SHP77 treated with DMSO at 0.1 percent for 48 hours (cell line): ENCODE measurements at places on chromosomes 5 and 9.

- no peak for DNase-seq
Measured at GRCh38 chr9:119802621-119803020, 433.4 kb upstream of the BRINP1 start.

GRCh38 chr9:137446851-137447471, 5.8 kb upstream of the ENTPD8 start:
- DNase-seq = no peak

DNA sequence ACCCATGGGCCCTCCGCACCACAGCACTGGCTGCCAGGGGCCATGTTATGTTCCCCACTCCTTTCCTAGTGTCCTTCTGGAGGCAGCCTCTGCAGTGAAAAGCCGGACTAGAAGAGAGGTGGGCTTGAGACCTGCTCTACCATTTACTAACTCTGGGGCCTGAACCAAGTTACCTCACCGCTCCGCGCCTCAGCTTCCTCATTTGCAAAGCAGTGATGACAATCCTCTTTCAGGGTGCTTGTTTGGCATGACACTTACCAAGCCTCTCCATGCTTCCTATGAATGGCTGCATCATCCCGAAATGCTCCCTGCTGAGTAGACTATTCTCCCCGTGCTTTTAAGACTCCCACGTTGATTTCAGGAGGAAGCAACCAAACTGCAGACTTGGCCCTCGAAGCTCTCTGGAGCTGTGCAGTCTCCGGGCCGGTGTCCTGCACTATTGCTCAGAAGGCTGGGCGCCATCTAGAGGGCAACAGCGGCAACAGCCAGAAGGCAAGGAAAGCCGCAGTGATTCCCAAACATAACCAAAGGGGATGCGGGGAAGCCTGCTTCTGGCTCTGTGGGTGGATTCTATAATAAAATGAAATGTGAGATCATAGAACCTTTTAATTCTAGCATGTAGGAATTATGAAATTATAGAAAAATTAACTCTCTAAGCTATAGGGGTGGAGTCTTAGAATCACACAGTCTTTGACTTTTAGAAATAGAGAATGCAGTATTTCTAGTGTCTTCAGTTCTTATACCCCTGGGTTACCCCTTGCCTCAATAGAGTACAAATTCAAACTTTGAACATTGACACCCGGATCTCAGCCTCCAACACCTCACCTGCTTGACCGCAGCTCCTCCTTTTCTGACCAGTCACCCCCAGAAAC, 599.8 kb upstream of the BRINP1 start:
- peak; percentile 17 for DNase-seq

DNA sequence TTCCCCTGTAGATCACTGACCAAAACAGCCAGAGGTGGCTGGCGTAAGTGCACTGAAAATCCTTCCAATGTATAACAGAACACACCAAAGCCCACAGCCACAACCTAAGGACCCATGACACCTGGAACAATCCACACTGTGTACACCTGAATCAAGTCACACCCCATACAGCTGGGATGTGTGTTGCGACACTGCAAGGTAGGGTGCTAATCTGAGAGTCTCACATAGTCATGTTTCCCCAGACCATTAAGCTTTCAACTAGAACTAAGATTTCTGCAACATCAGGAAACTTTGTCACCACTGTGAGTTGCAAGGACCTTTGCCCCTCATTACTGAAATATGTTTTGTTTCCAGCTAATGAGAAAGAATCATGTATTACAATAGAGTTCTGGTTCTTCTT, 59.4 kb downstream of the MED27 start:
- DNase-seq = no peak

DNA sequence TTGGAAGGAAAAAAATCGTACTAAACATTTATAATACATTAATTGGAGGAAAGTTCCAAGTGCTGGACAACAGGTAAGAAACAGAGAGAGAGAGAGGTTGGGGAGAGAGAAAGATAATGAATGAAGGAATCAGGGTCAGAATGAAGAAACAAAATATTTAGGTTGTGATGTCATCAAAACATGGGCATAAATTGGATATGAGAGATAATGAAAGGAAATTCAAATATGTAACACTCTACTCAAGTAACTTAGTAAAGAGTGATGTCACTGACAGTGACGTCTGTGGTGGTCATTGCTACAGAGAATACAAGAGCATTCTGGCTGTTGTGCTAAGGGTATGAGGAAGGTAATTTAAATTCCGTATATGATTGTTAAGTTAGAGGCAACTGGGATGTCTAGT, 543.4 kb upstream of the COX7C start:
- no peak for DNase-seq

DNA sequence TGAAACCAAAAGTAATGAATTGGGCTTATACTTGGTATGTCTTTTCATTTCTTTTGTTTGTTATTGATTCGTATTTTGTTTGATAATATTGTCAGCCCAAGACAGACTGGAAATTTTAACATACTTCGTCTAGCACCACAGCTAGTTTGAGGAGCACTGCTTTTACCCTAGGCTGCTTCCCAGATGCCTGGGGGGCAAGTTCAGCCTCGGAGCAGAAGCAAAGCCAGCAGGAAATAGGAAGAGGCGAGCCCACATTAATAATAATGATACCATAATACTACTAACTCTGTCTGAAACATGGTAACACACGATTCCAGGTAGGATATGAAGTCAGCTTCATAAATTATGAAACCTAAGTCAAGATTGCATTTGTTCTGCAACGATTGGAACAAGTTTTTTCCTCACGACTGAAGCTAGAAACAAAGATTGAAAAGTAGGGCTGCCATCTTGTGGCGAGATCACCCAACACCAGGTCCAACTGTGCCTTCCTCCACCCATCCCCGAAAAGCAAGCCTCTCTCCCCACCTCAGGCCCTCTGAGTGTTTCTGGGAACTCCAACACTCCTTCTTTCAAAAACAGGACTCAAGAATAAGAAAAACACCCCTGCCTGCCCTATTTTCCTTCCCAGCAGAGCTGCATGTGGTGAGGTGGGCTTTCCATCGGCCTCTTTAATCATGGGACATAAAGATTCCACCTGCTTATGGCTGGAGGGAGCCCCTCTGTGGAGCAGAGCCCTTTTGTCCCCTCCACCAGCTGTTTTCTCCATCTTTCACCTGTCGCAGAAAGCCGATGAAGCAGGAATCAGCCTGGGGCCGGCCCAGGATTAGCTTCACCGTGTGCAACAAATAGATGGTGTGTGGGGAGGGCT, 236.4 kb downstream of the CAAP1 start:
- DNase-seq = peak; percentile 73

- no peak for DNase-seq
Measured at GRCh38 chr5:87432460-87432859, 19.7 kb upstream of the CCNH start.

DNA sequence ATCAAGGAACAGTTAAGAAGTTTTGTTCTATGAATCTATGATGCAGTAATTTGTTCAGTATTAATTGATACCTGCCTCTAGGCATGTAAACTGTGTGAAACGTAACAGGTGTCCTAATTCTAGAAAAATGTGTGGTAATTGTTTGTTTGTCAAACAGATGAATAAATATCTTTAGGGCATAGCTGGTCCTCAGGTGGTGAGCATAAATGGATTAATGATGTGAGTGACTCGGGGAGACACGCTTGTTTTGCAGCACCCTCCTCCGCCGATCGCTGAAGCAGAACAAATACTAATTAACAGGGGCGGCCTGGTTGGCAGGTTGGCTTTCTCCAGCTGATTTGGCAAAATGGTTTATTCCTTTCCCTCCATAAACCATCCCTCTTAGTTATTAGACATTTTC, 88.8 kb downstream of the TLE4 start:
- DNase-seq = no peak

DNA sequence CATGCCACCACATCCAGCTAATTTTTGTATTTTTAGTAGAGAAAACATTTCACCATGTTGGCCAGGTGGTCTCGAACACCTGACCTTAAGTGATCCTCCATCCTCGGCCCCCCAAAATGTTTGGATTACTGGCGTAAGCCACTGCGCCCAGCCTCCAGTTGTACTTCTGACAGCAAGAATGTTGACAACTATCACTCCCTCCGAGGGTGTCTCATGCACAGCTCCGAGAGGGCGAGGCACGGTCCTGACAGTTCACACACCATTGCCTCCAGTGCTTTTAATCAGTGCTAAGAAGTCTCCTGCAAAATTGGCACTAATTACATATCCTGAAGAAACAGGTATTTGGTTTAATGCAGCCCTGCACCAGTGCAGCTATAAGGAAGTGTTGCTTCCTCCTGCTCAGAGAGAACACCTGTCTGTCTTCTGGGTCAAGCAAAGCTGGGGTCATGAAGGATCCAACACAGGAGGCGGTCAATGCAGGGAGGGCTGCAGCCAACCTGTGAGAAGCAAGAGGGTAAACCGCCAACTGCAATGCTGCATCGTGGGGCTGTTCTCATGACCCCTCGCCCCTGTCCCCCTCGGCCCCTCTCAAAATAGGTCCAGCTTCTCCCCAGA, 184.0 kb downstream of the MED10 start:
- DNase-seq = no peak

GRCh38 chr5:13939638-13940037, 4.8 kb downstream of the DNAH5 start:
- DNase-seq = peak; percentile 40

- DNase-seq = no peak
Measured at GRCh38 chr9:135611142-135611874, 28.0 kb downstream of the GLT6D1 start.

DNA sequence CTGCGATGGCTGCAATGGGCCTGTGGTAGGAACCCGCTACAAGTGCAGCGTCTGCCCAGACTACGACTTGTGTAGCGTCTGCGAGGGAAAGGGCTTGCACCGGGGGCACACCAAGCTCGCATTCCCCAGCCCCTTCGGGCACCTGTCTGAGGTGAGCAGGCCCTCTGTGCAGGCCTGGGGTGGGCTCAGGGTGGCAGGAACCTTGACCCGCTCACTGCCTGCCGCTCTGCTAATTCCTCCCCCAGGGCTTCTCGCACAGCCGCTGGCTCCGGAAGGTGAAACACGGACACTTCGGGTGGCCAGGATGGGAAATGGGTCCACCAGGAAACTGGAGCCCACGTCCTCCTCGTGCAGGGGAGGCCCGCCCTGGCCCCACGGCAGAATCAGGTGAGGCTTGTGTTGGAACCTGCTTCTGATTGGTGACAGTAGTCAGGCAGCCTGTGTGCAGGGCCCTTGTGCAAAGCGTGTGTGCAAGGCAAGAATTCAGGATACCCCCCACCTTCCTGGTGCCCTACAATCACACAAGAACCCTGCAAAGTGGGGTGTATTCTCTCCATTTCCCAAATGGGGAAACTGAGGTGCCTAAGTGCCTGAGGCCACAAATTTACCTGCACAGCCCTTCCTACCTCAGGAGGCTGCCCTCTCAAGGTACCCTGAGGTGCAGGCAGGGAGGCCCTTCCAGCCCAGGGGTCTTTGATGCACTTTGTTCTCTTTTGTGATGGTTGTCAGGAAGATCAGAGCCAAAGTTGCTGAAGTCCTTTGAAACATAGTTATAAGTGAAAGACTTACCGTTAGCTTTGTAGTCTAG, 3.4 kb downstream of the SQSTM1 start:
- no peak for DNase-seq

DNA sequence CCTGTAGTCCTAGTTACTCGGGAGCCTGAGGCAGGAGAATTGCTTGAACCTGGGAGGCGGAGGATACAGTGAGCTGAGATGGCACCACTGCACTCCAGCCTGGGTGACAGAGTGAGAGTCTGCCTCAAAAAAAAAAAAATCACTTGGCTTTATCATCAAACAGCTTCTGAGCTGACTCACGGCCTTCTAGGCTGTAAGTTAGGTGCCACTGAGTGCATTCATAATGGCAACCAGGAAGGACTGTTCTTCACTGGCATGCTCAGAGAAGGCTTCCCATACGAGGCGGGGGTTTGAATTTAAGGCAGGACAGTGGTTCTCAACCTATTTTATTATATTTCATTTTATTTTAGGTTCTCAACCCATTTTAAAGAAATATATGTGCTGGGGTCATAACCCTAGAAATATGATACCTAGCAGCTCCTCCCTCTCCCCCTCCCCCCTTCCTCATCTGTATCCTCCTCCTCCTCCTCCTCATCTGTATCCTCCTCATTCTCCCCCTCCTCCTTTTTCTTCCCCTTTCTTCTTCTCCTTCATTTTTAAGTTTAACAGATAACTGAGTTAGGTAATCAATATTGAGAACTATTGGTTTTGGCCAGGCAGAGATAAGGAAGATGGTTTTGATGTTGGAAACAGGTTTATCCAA, 19.0 kb upstream of the LHFPL2 start:
- DNase-seq = no peak

GRCh38 chr5:75933489-75933888, 149.7 kb upstream of the SV2C start:
- DNase-seq = no peak

DNA sequence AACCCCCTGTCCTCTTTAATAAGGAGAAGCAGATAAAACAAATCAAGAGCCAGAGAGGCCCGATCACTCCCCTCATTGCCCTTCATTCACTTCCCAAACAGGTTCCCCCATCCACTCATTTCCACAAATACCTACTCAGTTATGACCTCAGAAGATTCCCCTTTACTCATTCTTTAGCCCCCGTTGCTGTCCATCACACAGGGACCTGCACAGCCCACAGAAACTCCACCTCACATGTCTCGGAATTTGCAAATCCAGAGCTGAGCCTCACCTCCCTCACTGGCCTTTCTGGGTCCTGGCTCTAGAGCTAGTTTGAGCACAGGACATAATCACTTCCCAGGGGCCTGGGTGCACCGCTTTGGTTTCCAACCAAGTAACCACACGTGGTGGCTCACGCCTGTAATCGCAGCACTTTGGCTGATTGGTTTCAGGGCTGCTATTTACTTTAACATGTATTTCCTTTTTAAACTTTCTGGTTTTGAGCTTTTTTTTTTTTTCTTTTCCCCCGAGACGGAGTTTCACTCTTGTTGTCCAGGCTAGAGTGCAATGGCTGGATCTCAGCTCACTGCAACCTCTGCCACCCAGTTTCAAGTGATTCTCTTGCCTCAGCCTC, 17.8 kb downstream of the ATP6V0E1 start:
- no peak for DNase-seq

GRCh38 chr9:83598487-83598886, 24.5 kb upstream of the IDNK start:
- no peak for DNase-seq

DNA sequence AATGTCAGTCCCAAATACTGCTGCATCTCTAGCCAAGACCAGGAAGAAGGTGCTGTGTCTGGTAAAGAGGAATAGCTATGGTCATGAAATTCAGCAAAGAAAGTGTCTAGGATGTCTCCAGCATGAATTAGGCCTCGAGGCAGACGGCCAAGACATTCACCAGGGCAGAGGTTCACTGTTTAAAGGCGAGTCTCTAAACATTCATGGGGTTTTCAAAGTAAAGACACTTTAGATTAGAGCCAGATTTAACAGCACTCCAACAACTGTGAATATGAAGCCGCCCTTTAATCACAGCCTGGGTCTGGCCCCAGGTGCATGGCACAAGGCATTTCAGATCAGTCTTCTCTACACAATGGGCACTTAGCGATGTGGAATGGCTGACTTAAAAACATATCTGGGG, 95.0 kb downstream of the ANKH start:
- no peak for DNase-seq
